Fibroblast of lung (primary cell): ENCODE measurements at places on chromosomes 3 and 15. TPM values are rescaled to one million over a fixed set of nuclear protein-coding genes. Genes with fewer than 3 reads are reported as not detected.

GRCh38 chr3:15360788-15361493, 28.6 kb upstream of the SH3BP5 start:
- DNase-seq, result peak; percentile 65

DNA sequence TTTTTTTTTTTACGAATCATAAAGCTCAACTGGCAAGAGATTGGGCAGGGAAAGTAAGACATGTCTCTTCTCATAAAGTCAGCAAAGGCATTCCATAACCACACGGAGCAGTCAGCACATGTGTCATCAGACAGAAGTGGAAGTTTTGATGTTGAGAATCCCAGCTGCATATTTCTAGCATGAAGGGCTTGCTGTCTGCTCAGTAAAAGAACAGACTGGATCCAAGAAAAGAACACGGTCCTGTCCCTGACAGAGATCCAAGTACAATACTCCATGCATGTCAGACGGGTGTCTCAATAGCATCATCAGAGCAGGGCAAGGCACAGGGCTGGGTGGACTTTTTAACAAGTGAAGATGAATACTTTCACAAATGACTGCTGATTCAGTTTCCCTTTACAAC, 38.2 kb downstream of the ABI3BP start:
- peak; percentile 93 for DNase-seq

DNA sequence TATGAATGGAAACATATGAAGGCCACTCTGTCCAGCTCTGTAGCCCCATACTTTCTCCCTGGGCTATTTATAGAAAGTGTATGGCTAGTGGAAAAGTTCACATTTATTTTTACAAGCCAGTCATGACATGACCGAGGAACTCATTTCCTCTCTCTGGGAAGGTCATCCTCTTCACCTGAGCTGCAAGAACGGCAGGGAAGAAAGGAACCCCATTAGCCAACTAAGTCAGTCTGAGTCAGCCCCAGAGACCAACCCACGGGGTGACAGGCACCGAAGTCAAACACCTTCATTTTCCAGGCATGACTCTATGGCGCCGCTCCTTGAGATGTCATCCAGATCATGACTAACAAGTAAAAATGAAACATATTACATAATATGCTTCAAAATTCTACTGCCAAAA, 4.8 kb downstream of the PAQR9 start:
- peak; percentile 82 for DNase-seq

DNA sequence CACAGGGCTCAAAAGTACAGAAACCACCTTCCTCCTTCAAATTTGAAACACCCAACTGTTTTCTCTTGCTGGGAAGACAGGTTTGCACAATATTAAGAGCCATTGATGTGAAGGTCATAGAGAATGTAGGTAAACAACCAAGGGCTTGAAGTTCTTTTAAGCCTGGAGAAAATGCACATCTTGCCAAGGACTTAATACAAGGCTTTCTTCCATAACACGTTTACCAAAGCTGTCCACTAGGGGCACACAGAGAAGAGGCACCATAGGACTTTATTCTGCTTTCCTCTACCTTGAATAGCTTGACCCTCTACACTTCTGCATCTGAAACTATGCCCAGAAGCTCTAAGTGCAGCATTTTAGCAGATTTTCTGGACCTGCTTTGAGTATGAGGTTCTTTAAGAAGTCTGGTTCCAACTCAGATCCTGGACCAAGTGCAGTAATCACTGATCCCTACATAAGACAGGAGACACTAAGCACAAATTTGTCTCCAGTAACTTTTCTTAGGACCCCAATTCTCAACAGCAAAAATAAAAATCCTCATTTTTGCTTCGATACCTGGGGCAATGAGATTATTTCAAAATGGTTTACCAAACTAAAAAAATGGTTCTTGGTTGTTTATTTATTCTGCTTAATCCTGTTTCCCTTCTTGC, 138.0 kb downstream of the FBN1 start:
- DNase-seq, result peak; percentile 68

GRCh38 chr3:70806556-70806955, 494.1 kb upstream of the MDFIC2 start:
- DNase-seq, result no peak

DNA sequence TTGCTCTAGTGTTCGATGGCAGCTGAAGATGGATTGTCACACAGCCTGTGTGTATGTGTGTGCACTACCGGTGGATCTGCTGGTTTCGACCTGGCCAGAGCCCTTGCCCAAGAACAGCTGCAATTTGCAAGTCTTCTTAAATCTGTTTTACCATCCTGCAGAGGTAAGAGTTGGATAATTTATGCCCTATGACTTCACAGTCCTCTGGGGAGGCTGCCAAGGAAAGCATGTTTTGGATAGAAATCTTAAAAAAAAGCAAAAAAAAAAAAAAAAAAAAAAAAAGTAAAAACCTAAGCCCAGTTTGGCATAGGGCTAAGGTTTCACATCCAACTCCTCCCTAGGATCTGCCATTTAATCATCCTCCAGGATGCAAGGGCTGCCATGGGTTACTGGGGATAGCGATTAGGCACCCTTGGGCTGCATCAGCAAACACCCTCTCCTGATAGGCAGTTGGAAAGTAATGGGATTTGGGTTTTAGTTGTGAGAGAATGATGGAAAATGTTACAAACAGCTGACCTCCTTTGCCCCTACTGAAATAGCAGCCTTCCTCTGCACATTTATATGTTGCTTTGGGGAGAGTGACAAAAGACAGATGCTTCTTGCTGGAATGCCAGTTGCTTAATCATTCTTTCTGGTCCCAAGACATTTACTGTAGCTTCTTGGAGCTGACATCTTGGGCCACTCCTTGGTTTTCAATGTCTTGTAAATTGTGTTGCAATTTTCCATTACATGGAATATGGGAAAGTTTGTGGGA, 35.4 kb downstream of the CD200R1L start:
- peak; percentile 92 for DNase-seq

DNA sequence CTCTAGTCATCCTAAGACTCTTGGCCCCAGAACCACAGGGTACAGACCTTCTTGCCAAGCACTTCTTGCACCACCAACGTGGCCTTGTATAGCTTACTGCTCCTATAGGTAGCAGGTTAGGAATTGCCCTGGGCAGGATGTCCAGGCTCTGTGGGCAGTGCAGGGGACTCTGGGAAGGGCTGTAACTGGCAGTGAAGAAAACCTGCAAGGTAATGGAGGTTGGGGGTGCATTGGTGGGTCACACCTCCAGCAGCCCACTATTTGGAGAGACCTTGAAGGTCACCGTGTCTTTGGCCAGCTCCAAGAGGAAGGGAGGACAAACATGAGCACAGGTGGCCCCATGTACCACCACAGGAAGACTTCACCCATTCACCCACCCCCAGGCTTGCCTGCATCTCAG, 21.3 kb upstream of the XYLB start:
- no peak for DNase-seq

DNA sequence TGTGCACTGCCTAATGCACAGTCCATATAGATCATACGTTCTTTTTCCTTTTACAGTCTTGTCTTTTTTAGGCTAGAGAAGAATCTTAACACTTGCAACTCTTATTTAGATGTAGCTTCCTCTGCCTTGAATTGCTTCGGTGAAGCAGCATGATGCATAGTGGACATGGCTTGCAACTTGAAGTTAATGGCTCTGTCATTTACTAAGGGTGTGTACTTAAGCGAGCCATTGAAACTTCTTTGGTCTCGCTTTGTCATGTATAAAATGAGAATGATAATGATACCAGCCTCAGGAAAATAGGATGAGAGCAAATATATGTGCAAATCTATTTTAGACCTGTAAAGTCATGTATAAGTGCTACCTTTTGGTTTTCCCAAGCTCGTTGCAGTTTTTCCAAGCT, 147.4 kb downstream of the GHSR start:
- DNase-seq, result no peak

DNA sequence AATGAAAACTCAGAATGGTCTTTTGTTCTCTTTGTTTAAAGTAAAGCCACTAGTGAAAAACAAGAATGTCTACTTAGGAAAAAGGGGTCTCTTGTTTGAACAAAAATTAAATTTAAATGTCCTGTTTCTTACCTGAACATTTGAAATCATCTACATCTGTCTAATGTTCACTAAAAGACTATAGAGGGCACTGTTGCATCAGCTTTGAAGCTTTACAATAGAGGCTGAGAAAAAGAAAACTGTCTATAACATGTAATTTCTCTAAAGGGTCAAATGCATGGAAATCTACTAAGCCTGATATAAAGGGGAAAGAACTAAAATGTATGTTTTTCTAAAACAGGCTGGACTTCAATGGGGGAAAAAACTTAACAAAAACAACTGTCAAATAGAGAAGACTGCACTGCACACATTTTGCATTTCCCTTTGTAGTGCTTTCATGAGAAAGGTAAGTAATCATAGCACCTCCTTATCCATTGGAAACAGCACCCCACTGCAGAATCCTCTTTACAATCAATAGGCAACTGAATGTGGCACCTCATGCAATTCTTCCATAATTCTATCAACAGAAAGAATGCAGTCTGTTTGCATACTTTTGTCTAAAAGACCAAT, 26.3 kb downstream of the DPH6 start:
- peak; percentile 75 for DNase-seq

- peak; percentile 23 for DNase-seq
Observed at GRCh38 chr3:23865595-23866396, 51.0 kb downstream of the NKIRAS1 start.

DNA sequence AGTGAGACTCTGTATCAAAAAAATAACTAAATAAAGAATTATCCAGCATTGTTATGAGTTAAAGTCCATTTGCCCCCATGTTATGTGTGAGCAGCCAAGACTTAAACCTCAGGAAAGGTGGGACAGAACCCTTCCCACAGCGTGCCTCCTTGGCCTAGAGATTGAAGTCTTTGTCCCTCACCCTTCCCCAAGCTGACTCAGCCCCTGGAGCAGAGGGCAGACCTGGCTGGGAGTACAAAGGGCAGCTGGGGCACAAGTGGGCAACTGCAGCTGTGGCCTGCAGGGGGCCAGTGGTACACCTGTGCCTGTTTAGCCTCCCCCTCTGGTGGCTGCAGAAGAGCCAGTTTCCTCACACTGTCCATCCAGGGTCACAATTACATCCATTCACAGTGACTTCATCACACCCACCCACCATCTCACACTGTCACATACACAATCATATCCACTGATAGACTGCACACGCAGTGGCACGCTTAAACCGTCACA, 940 bp upstream of the ACY1 start:
- DNase-seq, result no peak

The SLC35A5 gene
- total RNA-seq, result 22.6 and 35.3 TPM in 2 replicates

GRCh38 chr15:40306371-40306770, 1.4 kb downstream of the PLCB2 start:
- no peak for DNase-seq

GRCh38 chr15:73682600-73683090, 1.5 kb upstream of the CD276 start:
- no peak for DNase-seq
